ENCODE measurements at places on chromosomes 1 and 21.

- no peak for DNase-seq
Observed at GRCh38 chr1:180786624-180787023, 126.1 kb upstream of the KIAA1614 start.

DNA sequence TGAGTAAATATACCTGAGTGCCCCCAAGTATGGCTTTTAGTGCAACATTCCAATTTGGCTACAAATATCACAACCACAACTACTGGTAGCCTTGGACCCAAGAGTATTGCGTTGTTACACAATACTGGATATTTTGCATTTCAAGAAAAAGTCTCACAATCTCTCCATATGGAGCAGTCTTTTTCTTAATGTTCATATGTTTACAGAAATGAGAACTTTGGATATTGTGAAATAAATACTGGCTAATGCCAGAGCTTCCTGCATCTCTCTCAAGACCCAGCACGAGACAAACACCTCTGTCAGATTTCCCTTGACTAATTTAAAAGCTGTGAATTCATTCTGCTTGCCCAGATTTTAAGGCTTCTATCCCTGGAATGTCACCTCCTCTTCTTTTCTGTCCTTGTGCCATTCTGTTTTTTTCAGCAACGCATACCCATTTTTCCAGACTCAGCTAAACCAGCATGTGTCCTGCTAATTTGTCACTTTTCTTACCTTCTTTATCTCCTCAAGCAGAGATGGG, 136.2 kb upstream of the BACE2 start:
- no peak for DNase-seq

DNA sequence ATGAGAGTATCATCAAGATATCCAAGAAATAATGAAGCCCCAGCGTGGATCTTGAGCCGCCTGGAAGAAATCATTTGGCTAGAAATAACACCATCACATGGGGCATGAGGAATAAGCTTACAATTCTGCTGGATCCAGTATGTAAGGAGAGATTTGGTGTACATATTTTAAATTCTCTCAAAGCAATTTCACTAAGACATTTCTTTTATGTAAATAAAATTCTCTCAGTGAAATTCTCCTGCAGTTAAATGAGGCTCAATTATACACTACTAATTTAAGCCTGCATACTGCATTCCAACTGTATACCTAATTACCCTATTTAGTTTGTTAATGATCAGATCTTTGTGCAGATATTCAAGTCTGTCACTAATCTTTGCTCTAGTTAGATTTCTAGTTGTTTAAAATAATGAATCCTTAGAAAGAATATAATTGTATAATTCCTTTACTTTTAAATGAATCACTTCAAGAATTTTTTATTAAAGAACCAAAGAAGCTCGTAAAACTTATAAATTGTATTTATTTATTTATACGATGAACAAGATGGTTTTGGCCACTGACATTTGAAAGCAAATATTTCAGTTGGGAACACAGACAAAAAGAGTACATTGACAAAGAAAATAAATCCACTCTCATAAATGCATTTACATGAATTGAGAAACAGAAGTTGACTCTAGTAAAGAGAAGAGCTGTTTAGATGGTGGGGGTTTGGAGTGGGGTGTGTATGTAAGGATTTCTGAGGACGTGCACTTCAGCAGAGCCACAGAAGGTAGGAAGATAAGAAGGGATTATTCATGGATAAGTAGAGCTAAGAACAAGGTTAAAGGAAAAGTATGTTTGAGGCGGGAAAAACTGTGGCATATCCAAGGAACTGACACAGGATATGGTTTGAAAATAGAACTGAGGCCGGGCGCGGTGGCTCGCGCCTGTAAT, 466.8 kb downstream of the DSCAM start:
- DNase-seq = no peak

GRCh38 chr1:90045853-90046563, 51.1 kb downstream of the ZNF326 start:
- peak; percentile 2 for DNase-seq

GRCh38 chr1:53804791-53805505, 33.1 kb downstream of the NDC1 start:
- no peak for DNase-seq

DNA sequence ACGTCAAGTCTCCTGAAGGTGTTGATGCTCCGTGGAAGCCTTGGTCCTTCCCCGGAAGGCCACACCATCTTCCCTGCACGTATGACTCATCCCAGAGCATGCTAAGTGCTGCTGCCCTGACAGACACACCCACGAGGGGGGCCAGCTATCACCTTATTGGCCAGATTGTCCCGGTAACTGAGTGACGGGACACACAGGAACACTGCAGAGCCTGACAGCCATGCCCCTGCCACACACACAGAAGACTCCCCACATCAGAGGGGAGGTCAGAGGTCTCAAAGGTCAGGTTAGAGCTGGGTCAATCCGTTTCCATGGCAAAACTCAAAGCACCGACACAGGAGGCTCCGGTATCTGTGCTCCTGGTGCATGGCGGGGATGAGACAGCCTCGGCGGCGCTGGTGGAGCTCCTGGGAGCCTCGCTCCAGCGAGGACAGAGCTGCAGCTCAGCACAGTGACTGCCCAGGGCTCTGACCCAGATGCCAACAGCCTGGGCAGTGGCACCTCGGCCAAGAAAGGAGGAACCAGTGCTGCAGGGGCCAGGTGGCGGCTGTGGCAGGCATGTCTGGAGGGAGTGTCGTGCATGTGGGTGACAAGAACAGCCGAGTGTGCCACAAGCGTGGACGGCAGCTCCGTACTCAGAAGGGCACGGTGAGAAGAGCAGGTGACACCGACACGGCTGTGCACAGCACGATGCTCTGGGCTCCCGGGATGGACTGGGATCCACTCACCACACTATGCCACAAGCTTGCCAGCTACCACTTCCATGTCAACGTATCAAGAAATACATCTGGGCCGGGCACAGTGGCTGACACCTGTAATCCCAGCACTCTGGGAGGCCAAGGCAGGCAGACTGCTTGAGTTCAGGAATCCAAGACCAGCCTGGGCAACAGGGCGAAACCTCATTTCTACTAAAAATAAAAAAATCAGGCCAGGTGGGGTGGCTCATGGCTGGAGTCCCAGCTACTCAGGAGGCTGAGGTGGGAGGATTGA, 14.8 kb upstream of the TMEM240 start:
- DNase-seq = no peak

DNA sequence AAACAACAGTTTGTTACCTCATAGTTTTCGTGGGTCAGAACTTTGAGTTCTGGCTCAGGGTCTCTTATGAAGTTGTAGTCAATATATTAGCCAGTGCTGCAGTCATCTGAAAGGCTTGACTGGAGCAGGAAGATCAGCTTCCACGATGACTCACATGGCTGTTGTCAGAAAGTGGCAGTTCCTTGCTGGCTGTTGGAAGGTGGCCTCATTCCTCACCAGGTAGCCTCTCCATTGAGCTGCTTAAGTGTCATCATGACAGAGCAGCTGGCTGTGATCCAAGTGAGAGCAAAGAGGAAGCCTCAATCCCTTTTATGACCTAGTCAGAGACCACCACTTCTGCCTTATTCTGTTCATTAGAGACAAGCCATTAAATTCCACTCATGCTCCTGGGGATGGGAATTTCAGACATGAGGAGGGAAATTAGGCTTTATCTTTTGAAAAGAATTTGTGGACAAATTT, 5.6 kb downstream of the OSBPL9 start:
- no peak for DNase-seq

Data from stimulated activated CD4-positive, alpha-beta T cell treated with anti-CD3 and anti-CD28 coated beads, TNF-alpha, amount 100 ng/mL, for 24 hours (primary cell).